Fibroblast of skin of abdomen (primary cell): ENCODE measurements at places on chromosomes 1 and 21.

DNA sequence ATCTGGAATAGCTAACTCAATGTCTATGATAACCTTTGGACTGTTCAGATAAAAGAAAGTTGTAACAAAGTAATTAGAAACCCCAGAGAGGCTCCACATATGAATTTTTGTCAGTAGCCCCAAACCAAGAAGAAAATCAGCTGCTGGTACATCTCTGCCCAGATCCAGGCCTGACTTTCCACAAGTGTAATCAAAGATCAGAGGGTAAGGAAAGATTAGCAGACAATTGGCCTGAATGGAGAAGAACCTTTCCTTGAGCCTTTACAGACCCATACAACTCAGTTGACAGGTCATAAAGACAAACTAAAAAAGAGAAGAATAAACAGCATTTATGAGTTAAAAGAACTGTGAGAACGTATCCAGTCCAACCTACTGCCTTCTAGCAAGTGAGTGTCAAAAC is 366.7 kb upstream of the PKN2 start:
- DNase-seq: no peak

DNA sequence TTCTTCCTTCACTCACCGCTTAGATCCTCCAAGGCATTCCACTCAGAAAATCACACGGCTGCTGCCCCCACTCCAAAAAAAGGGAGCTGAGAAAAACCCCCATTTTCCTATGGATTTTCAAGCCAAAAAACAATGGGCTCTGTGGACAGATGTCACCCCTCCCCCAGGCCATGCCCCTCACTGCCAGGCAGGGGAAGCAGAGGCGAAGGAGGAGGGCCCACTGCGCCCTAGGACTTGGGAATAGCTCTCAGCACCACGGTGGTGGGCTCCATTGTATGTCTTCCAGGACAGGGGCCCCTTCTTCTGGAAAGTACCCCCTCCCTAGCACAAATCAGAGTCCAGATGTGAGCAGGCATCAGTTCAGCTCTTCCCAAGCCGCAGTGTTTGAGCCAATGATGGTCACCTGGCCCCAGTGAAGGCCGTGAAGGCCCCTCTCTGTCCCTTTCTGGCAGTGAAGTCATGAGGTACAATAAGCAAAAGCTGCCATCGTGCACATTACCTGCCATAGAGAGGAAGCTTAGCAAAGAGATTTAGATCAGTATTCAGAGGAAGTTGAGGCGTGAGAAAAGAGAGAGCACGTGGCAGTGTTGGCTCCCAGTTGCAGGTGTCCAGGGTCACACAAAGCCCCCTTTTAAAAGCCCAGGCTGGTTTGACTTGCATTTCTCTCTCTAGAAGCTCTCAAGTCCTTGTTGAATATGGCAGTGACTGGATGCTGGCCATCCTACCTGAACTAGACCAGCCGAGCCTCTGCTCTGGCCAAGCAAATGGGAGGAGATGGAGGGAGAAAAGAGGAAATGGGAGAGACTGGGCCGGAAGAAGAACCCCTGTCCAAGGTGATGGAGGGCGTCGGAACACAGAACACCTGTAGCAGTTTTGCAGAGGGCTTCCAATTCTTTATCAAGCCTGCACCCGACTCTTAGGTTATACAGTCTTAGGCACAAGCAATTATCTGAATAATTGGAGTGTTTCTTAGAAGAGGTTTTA is 149.0 kb downstream of the TOMM20 start:
- DNase-seq: no peak

GRCh38 chr1:170668209-170669106 is 4.5 kb downstream of the PRRX1 start:
- peak; percentile 67 for DNase-seq

- DNase-seq: peak; percentile 48
Measured at GRCh38 chr1:172326136-172326535, 94.3 kb upstream of the C1orf105 start.

- no peak for DNase-seq
Measured at GRCh38 chr1:43350976-43351375, 7.8 kb upstream of the CDC20 start.
